Stimulated activated naive CD8-positive, alpha-beta T cell treated with anti-CD3 and anti-CD28 coated beads, Interleukin-15, amount 100 ng/mL, for 72 hours (primary cell): ENCODE measurements at places on chromosomes 11 and 22.

GRCh38 chr11:121508449-121508848 is 55.7 kb upstream of the SORL1-AS1 start:
- no peak for DNase-seq

DNA sequence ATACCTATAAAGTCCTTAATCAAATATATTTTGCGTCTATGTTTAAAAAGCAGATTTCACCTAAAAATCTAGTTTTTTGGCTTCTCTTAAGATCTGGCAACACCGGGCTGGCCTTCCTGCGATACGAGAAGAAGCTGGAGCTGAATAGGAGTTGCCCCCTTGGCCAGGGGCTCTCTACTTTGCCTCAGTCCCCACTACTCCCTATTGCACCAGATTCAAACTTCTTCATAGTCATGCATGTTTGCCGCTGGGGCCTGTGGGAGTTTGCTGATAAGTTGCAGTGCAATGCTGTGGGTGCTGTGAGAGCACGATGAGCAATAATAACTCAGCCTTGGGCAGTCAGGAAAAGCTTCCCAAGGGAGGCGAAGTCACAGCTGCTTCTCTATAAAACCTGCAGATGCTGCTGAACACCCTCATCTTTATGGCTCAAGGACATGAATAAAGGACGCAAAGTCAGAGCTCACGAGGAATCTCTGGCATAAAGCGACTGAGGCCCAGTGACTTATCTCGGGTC is 15.2 kb upstream of the EIF3D start:
- DNase-seq, result no peak

DNA sequence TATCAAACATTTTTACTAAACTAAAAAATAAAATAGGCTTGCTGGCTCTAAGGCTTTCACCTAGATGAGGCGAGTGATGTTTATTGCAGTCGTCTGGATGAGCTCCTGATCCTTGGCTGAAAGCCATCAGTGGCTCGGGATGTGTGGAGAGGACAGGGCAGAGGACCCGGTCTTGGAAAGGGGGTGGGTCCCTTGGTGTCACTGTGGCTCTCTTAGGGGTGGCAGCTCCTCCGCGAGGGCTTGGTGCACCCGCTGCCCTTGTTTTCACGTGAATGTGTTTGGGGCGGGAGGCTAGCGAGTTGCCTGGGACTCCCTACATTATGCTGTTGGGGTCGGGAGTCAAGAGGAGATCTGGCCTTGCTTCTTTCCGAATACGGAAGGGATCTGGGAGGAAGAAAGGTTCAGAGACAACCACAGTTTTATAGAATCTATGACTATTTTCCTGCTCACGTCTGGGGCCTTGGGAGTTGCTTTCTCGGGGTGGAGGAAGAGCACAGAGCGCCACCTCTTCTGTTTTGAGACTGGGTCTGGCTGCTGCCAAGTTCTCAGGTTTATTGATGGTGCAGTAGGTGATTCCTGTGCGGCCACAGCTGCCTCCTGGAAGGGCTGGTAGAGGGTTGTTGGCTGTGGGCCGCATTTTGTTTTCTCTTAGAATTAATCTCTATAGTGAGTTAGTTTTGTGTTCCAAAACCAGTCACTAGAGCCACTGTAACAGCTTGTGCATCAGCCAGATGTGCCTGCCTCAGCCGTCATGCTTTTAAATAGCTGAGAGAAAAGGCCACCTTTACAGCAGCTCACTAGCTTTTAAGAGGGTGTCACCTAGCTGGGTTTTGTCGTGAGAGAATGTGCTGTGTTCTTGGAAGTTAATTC is 12.8 kb downstream of the TBC1D22A start:
- no peak for DNase-seq

GRCh38 chr11:113994077-113994954 is 19.4 kb downstream of the HTR3A start:
- DNase-seq, result peak; percentile 18

DNA sequence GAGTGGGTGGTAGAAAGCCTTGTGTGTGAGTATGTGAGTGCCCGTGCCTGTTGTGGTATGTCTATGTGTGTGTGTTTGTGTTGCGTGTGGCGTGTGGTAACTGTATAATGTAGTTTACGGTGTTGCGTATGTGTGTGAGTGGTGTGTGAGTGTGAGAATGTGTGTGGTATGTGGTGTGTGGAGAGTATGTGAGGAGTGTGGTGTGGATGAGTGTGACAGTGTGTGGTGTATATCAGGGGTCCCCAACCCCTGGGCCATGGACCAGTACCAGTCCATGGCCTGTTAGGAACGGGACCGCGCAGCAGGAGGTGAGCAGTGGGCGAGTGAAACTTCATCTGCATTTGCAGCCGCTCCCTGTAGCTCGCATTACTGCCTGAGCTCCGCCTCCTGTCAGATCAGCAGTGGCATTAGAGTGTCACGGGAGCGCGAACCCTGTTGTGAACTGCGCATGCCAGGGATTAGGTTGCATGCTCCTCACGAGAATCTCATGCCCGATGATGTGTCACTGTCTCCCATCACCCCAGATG is 5.7 kb downstream of the UPK3A start:
- DNase-seq, result no peak
